ENCODE measurements at places on chromosomes 6 and 20. TPM values are rescaled to one million over a fixed set of nuclear protein-coding genes. Genes with fewer than 3 reads are reported as not detected.

Gene TSPO2
- total RNA-seq: not detected

Gene MMUT
- 5.5 TPM for total RNA-seq

Gene PLCB1
- total RNA-seq: 1.7 TPM

Gene FBXO30
- total RNA-seq: 5.1 TPM

Gene KIAA1755
- not detected for total RNA-seq

Gene ITPR3
- total RNA-seq: 67.6 TPM

Gene KCNK16
- total RNA-seq: not detected

Gene CD93
- under 0.01 TPM for total RNA-seq

Gene PGC
- total RNA-seq: not detected

Measured in airway epithelial cell (primary cell).